ENCODE measurements at places on chromosomes 4 and X.

DNA sequence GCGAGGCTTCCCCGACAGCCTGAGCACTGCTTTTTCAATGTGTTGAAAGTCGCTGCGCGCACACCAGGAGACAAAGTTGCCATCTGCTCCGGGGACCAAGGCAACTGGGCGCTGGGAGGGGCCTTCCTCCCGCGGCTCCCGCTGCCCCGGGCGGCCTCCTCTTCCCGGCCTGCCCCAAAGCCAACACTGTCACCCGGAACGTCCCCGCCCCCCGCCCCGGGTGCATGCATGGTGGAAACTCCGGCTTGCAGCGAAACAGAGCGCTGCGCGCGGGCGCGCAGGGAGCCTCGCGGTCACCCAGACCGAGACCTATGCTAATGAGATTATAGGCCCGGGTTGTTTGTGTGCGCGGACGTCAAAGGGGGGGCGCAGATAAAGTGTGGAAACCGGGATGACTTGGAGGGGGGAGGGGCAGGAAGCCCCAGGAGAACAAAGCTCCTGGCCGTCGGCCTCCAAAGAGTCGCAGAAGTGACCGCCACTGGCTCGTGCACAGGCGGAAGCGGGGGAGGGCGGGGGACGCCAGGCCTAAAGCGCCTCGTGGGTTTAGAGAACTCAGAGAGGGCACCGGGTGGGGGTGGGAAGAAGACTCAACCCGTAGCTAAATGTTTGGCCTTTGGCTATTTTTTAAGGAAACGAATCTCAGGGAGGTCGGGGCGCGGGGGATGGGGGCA, 88.8 kb downstream of the BCOR start:
- no peak for DNase-seq

DNA sequence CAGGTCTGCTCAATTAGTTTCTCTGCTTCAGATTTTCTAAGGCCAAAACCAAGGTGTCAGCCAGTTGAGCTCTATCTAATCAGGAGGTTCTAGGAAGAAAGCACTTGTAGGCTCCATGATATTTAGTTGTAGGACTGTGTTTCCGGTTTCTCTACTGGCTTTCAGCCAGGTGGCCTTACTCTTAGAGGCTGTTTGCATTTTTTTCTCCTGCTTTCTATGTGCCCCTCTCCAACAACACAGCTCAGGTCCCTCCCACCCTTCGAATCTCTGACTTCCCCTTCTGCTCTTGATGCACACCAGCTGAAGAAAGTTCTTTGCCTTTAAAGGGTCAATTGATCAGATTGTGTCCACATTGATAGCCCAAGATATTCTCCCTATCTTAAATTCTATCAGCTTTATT, 245.2 kb downstream of the RAB28 start:
- no peak for DNase-seq

DNA sequence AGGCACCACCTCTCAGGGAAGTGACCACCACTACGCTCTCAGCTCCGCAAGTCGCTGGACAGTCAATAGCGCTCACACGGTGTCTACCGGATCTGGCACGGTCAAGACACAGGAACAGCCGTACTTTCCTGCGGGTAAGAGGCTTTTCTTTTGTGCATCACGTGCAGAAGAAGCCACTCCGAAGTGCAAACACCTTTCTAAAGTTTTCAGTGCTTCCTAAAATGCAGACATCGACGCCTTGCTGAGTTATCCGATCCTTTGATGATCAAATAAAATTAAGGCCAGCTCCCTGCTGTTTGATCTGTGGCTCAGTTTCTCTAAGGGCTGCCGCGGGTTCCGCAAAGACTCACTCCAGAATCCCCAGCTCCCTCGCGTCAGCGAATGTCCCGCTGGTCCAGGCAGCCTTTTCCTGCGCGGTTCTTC, 71.8 kb downstream of the FBXO8 start:
- no peak for DNase-seq

DNA sequence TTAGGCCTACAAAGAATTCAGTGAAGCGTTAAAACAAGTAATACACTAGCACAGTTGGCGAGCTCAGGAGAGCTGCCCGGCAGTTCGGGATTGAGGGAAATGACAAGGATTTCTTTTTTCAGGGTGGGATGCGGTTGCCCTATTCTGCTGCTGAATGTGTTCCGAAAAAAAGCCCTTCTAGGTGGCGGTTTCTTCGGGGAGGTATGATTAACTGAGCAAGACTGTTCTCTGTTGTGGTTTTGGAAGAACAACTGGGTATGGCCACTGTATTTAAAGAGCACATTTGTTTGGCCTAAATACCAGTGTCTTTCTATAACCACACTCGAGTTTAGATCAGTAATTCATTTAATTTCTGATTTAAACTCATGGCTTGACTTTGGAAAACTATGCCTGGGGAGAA, 459.7 kb upstream of the FAT1 start:
- DNase-seq = no peak
